GM23338 (cell line): ENCODE measurements at places on chromosomes 4 and X.

GRCh38 chr4:113828702-113829101, 67.2 kb upstream of the CAMK2D start:
- DNase-seq, result no peak

DNA sequence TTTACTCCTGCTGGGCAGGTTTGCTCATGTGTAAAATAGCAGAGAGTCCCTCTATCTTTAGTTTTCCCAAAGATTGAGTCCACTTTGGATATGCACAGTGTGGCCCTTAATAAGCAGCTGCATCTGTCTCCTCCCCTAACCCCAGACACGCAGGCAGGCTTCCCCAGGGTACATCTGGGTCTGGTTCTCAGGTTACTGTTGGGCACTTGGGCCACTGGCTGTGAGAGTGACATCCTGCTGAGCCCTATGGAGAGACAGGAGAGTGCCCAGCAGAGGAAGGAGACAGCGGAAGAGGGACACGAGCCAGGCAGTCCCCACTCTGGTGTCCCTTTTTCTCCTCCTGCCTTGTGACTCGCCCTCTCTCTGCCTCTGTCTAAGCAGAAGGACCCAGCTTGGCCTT, 16.0 kb downstream of the XK start:
- peak; percentile 4 for DNase-seq

- DNase-seq, result peak; percentile 85
Measured at GRCh38 chr4:76897536-76898384, at the start of gene SOWAHB. TSS of gene SOWAHB (minus strand) at chr4:76898144. CDS start at chr4:76897849, 295 bp downstream.

GRCh38 chr4:102825261-102826091, 1.9 kb downstream of the UBE2D3 start:
- peak; percentile 69 for DNase-seq

- DNase-seq, result no peak
Measured at GRCh38 chrX:148457279-148457678, 43.1 kb upstream of the AFF2 start.

- no peak for DNase-seq
Measured at GRCh38 chrX:130625386-130625785, 223.6 kb downstream of the RBMX2 start.

DNA sequence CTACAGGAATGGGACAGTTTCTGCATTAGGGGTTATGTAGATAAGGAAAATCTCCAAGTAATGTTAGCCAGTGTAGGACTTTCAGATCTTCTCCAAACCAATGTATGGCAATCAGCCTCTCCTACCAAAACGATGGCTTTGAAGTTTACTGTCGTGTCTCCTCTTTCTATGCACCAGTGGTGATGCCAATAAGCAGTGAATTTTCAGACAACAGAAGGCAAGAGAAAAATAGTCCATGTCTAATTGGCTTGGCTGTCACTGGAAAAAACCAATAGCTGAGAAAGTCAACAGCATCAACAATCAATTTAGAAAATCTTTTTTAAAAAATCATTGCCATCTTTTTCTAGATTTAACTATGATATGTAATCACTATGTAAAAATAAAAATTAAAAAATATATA, 35.0 kb downstream of the LIMCH1 start:
- no peak for DNase-seq

DNA sequence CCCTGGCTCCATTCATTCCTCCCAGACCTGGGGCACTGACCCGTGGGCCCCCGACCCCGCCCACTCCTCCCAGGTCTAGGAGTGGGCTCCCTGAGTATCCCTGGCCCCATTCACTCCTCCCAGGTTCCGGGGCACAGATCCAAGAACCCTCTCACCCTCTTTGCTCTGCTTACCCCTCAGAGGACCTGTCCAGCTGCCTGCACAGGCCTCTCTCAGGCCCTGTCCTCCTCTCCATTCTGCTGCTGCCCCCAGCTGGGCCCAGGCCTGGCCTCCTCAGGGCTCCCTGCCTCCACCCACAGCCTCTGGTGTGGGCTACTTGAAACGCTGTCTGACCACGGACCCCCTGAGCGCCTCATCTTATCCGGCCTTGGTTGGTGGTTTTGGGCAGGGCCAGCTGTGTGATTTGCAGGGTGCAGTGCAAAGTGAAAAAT, 217.7 kb upstream of the PSAPL1 start:
- DNase-seq, result no peak

GRCh38 chr4:80090090-80090489, 17.1 kb upstream of the ANTXR2 start:
- no peak for DNase-seq

DNA sequence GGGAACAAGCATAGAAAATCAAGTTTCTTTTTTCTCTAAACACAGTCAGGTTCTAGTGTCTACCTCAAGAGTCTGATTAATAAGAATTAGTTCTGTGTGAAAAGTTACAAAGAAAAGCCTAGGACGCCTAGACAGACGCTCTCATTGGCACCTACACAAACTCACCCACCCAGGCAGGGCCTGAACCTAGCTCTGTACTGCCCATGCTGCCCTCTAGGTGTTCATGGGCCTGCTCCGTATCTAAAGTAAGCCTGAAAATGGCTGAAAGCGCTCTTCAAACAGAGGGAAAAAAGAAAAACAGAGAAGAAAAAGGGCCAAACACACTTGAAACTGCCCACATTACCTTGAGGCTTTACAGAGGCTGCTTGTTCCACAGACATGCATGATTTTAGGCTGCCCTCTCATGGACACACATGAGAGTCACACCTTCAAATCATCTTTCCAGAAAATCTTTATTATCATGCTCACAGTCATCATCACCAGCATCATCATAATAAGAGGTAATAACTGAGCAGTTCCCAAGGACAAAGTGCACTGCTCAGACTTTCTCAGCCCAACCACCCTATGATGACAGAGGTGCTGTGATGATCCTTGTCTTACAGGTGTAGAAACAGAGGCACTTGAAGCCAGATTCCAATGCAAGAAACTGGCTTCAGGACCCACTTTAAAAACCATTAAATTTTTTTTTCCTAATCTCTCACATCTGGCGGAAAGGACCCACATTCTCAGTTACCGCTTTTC, 49.6 kb downstream of the MAP7D2 start:
- DNase-seq, result peak; percentile 50

DNA sequence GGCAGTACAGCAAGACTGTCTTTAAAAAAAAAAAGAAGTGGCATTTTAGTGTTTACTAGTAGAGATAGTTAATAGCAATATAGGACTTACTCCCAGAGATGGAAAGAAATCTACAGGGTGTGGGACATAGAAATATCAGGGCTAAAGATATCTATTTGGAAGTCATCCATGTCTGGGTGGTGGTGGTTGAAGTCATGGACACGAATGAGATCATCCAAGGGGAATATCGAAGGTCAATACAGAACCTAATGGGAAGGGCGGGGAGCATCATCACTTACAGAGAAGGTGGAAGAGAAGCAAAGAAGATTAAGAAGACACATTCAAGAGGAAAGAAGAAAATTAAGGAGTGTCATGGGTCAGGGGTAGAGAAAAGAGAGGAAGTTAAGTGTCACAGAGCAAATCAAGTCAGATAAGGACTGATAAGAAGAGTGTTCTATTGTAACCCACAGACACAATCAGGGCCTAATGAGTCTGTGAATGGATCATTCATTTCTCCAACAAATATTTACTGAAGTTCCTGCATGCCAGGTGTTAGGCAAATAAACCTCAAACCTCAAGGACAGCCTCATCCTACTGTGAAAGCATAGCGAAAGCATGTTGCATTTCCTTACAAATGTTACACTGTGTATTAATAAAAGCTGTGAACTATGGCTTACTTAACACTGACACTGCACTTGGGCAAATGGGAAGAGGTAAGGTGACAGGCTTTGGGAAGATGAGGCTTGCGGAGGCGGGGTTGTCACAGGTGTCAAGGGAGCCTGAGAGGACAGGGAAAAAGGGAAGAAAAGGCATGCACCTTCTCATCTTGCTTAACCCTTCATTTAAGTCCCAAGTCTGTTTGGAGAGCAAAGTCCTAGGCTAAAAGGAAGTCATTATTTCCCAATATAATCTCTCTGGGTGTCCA, 65.3 kb downstream of the ELOVL6 start:
- DNase-seq, result no peak

DNA sequence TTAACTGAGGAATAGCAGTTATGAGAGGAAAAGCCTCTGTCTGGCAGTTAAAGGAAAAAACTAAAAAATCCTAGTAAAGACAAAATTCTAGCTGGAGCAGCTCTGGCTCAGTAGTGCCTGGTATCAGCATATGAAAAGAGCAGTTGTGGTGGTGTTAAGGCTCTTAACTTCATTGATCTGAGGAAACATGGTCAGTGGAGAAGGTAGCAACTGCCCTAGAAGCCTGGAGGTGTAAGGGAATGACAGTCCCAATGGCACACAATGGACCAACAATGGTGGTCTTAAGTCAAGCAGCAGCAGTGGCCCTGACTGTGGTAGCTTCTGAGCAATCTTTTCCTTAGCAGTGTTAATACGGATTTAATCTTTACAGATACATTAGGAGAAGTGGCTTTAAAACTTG, 189.6 kb upstream of the POF1B start:
- peak; percentile 15 for DNase-seq

- DNase-seq, result no peak
Measured at GRCh38 chr4:87390551-87390890, 467 bp downstream of the HSD17B11 start.

GRCh38 chrX:97117572-97117971, 233.9 kb downstream of the RPA4 start:
- no peak for DNase-seq

DNA sequence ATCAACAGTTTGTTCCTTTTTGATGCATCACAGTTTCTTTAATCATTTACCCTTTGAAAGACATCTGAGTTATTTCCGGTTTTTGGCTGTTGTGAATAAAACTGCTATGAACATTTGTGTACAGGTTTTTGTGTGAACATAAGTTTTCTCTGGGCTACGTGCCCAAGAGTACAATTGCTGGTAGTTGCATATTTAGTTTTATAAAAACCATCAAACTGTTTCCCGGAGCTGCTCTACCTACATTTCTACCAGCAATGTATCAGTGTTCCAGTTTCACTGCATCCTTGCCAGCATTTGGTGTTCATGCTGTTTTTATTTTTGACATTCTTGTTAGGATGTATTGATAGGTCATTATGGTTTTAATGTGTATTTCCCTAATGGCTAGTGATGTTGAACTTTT, 17.3 kb downstream of the KDM6A start:
- no peak for DNase-seq

- DNase-seq, result peak; percentile 75
Measured at GRCh38 chr4:133151691-133152329, 2.7 kb downstream of the PCDH10 start.

DNA sequence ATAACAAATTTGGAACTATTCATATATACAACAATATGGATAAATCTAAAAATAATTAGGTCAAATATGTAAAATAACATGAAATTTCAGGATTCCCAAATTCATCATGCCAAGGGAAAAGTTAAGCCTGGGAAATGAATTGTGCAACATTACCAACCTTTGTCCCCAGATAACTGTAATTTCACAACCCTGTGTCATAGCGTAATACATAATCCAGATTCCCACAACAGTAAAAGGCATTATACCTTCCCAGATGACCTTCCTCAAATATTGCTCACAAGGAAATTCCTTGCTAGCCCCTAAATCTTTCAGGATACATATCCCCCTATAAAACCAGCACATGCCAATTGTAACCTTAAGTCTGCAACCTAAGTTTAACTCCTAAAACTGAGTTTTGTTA, 32.9 kb upstream of the RAB40A start:
- DNase-seq, result no peak

- no peak for DNase-seq
Measured at GRCh38 chr4:128854433-128854832, 44.9 kb downstream of the JADE1 start.

DNA sequence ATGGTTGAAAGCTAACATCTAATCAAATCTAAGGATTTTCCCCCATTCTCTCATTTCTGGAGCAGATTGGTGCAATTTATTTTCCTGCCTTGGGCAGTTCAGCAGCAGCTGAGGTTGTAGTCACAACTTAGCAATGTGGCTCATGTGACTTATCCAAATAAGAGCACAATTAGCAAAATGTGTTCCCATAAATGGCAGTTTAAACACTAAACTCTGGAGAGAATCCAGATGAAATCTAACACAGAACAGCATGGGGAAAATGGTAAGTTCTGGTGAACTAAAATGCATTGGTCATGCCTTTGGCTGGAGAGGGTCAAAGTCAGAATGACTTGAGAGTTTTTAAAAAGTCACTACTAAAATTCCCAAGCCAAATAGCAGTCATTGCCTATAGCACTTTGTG, 422.6 kb upstream of the DIPK2B start:
- no peak for DNase-seq

- no peak for DNase-seq
Measured at GRCh38 chr4:17773135-17773698, 8.2 kb downstream of the FAM184B start.
